Caco-2 (cell line): ENCODE measurements at places on chromosomes 11 and 22. TPM values are rescaled to one million over a fixed set of nuclear protein-coding genes. Genes with fewer than 3 reads are reported as not detected.

- no peaks in the 10 kb centered on the region for H3K4me1 ChIP-seq
- no peak for DNase-seq
- no peak overlapping the region for H3K4me3 ChIP-seq
- H3K27me3 ChIP-seq, result 0 out of 2 replicates have a peak, but pooled peaks cover 1% of the 10 kb centered on the region
- H3K27ac ChIP-seq, result no peak overlapping the region
- H3K36me3 ChIP-seq, result no peaks in the 10 kb centered on the region
These were observed 21.6 kb upstream of the SLC36A4 start for GRCh38 chr11:93219440-93219839.

DNA sequence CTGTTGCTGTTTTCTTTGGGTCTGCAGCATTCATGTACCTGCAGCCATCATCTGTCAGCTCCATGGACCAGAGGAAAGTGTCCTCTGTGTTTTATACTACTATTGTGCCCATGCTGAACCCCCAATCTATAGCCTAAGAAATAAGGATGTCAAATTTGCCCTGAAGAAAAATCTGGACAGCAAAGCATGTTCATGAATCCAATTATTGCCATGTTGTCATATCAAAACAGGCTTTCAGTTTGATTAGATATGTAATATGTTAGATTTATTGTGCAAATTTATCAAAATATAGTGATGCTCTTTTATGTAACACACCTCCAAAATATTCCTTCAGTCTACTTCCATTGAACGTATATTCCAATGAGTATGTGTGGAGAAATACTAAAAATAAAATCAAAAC lies 15.4 kb upstream of the OR8G1 start:
- no peak overlapping the region for H3K27ac ChIP-seq
- no peak overlapping the region for H3K4me3 ChIP-seq
- H3K36me3 ChIP-seq, result no peaks in the 10 kb centered on the region
- no peak for DNase-seq

DNA sequence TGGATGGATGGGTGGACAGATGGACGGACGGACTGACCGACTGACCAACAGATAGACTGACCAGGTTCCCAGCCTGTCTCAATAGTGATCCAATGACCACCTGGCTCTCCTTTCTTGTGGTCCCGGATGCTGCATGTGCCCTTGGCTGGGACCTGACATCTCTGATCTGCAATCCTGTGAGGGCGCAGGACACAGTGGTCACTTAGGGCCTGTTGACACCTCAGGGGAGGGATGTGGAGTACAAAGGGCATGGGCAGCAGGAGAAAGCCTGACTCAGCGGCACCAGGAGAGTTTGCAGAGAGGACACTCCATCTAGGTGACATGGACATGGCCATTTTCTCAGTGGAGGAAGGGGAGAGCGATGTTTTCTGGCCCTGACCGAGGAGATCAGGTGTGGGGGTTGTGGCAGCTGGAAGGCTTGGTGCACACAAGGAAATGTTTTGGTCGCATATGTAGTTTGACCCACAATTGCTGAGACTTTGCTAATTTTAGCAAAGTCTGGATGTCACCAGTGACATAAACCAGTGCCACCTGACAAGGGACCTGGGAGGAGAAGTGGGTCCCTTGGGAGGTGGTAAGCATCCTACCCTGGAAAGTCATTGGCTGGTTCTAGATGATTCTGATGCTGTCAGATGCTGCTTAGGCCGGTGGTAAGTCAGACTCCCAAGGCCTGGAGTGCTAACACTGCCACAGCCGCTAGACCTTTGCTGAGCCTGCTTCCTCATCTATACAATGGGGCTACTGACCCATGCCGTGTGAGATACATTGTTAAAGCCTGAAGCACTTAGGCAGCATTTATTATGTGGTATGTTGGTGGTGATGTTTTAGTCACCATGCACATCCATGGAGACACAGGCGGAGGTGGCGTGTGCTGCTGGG lies 50.7 kb downstream of the CD82 start:
- H3K4me3 ChIP-seq, result no peak overlapping the region
- H3K4me1 ChIP-seq, result no peaks in the 10 kb centered on the region
- no peaks in the 10 kb centered on the region; the same call in 1 of the 2 replicates for H3K27me3 ChIP-seq
- H3K27ac ChIP-seq, result no peak overlapping the region
- H3K36me3 ChIP-seq, result no peaks in the 10 kb centered on the region
- no peak for DNase-seq

The LMO1 gene
- not detected in 2 replicates for total RNA-seq

The RIMBP3B gene
- total RNA-seq, result not detected in 2 replicates

- peaks cover 6% of the 10 kb centered on the region; the same call in 1 of the 2 replicates for H3K4me1 ChIP-seq
- H3K4me3 ChIP-seq, result peak overlapping the region; percentile 82
- H3K36me3 ChIP-seq, result no peaks in the 10 kb centered on the region
These were observed 762 bp upstream of the CCDC134 start for GRCh38 chr22:41799486-41800347.

The VSIG2 gene
- total RNA-seq, result 0.28 TPM in 1 of 2 replicates, not detected in the other

The TRIM51 gene
- not detected in 2 replicates for total RNA-seq

DNA sequence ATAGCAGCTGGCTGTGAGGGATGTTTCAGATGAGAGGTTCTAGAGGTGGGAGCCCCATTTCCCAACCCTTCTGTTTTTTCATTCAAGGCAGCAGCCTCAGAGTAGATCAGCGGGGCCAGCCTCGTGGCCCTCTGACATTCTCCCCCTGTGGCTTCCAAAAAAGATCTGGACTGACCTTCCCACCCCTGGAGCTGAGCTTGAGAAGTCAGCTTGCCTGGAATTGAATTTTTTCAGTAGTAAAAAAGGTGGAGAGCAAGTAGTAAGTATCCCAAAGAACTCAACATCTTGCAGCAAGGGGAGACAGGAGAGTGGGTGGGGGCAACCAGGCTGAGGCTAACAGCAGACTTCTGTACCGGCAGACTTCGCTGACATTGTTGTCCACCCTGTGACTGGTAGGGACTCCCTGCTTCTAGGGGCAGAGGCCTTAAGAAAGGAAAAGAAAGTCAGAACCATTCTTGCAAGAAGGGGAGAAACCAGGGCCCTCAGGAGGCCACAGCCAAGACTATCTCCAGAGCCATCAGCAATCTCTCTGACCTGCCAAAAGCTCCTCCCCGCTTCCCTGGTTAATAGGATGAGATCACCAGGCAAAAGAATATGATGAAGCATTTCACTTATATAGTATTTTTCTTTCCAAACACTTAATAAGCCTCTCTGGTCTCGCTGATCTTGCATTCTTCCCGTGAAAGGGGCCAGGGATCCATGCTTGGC lies 2.0 kb upstream of the GRIK4 start:
- H3K4me1 ChIP-seq, result no peaks in the 10 kb centered on the region
- no peaks in the 10 kb centered on the region for H3K36me3 ChIP-seq
- no peak overlapping the region for H3K27ac ChIP-seq
- H3K27me3 ChIP-seq, result peaks cover 2% of the 10 kb centered on the region; the same call in 1 of the 2 replicates

The TTC36 gene
- total RNA-seq, result 1.2 and 3.3 TPM in 2 replicates

DNA sequence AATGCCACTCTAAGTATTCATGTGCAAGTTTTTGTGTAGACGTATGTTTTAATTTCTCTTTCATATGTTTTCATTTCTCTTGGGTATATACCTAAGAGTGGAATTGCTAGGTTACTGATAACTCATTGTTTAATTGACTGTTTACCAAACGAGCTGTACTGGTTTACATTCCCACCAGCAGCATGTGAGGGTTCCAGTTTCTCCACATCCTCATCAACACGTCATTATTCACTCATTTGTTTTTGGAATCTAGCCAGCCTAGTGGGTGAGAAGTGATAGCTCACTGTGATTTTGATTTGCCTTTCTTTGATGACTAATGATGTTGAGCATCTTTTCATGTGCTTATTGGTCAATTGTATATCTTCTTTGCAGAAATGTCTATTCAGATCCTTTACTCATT lies 4.0 kb downstream of the ANKRD13D start:
- H3K27ac ChIP-seq, result no peak overlapping the region
- peaks cover 9% of the 10 kb centered on the region for H3K4me1 ChIP-seq
- H3K4me3 ChIP-seq, result no peak overlapping the region
- peaks cover 9% of the 10 kb centered on the region for H3K36me3 ChIP-seq

DNA sequence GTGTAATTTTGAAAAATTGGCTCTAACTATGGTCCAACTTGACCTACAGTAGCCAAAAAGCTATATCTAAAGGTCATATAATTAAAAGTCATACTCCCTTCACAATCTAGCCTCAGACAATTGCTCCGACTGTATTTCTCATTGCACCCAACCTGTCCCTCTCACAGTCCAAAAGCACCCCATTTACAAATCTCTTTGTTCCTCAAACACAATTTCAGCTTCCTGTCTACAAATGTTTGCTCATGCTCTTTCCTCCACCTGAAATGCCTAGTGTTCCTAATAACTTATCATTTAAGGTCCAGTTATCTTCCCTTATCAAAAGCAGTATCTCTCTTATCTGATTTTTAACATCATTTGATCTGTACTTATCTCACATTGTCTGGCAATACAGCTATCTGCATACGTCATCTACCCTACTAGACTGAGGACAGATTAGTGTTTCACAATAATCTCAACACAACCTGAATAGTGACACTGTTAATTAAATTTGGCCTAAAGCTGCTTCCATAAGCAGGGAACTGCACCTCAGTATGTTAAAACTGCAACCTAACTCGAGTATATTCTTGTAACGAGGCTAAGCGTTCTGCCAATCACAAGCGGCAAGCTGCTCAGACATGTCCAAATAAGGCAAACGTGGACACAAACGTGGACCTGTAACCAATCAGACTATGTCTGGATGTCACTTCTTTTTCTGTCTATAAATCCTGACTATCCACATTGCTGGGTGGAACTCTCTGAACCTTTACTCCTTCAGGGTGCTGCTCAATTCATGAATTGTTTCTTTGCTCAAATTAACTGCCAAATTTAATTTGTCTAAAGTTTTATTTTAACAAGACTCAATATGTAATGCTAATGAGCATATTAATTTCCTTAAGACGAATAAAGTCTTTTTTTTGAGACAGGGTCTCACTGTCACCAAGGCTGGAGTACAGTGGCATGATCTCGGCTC lies 15.9 kb downstream of the PICALM start:
- no peaks in the 10 kb centered on the region for H3K27me3 ChIP-seq
- peak; percentile 75 for DNase-seq
- H3K36me3 ChIP-seq, result no peaks in the 10 kb centered on the region
- H3K4me3 ChIP-seq, result no peak overlapping the region
- H3K27ac ChIP-seq, result peak overlapping the region; percentile 29

GRCh38 chr11:117885777-117886176 lies 9.3 kb upstream of the FXYD6 start:
- peaks cover 3% of the 10 kb centered on the region for H3K27me3 ChIP-seq
- H3K27ac ChIP-seq, result no peak overlapping the region
- no peaks in the 10 kb centered on the region for H3K36me3 ChIP-seq
- peaks cover 13% of the 10 kb centered on the region for H3K4me1 ChIP-seq
- H3K4me3 ChIP-seq, result no peak overlapping the region

DNA sequence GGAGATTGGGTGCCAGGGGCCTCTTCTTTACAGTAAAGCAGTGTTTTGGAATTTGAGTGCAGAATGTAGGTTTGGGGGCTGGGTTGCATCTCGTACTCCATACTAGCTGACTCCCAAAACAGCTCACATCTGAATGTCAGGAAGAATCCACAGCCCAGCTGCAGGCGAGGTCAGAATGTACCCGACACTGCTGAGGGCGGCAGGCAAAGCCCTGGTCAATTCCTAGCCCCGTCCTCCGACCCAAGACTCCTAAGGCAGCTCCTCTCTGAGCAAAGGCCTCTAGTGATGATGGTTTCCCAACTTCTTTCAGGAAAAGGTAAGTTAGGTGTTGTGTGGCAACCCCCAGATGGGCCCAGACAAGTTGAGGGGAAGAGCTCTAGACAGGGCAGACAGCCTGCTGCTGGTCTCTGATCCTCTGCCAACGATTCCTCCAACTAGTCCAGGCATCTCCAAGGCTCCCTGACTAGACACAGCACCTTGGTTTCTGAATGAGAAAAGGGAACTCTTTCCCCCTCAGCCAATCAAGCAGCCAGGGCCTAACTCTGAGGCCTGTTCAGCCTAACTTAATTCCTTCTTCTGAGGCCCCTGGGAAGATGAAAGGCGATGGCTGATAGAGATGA lies 8.6 kb downstream of the LARGE2 start:
- DNase-seq, result no peak
- H3K36me3 ChIP-seq, result peaks cover 1% of the 10 kb centered on the region; the same call in 1 of the 2 replicates
- 0 out of 2 replicates have a peak, but pooled peaks cover 4% of the 10 kb centered on the region for H3K4me1 ChIP-seq

The OR10G6 gene
- not detected in 2 replicates for total RNA-seq

- peak overlapping the region; percentile 88 for H3K4me3 ChIP-seq
- no peaks in the 10 kb centered on the region for H3K27me3 ChIP-seq
- peak overlapping the region; percentile 66 for H3K27ac ChIP-seq
- H3K4me1 ChIP-seq, result peaks cover 7% of the 10 kb centered on the region
- DNase-seq, result no peak
These were observed 487 bp upstream of the LIPT2 start for GRCh38 chr11:74493791-74494630.

The VSIG10L2 gene
- not detected in 2 replicates for total RNA-seq

The B3GAT3 gene
- total RNA-seq, result 37.2 and 37.6 TPM in 2 replicates

DNA sequence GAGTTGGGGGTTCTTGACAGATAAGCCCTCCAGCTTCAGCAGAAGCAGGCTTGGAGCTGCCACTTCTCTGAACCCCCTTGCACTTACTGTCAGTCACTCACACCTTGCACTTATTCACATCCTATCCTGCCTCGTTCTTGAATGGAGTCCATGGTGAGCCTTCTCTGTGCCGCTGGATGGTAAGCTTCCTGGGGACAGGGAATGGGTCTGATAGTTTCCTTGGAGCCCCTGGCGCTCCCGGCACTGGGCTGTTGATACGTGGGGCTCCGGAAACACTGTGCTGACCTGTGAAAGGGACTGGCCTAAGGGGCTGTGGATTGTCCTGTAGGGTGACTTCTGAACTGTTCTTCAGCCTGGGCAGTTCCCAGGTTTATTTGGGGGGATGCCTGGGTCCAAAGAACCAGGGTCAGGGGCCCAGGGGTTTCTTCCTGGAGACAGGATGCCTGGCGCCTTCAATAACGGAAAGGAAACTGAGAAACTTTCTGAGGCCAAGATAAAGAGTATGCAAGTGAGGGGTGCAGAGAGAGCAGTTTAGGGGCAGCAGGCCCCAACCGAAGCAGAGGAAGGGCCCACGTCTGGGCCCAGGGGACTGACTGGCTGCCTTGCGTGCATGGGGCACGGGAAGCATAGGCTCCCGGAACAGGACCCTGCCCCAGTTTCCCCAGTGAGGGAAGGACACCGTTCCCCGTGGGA lies 709 bp upstream of the ST3GAL4 start:
- no peaks in the 10 kb centered on the region for H3K27me3 ChIP-seq
- no peaks in the 10 kb centered on the region for H3K36me3 ChIP-seq
- H3K27ac ChIP-seq, result peak overlapping the region; percentile 65

GRCh38 chr11:127931803-127932202 lies 655.6 kb downstream of the ETS1 start:
- H3K4me3 ChIP-seq, result no peak overlapping the region
- no peaks in the 10 kb centered on the region for H3K36me3 ChIP-seq
- H3K27me3 ChIP-seq, result no peaks in the 10 kb centered on the region; the same call in 1 of the 2 replicates
- no peak overlapping the region for H3K27ac ChIP-seq
